ENCODE measurements at places on chromosomes 3 and 15. TPM values are rescaled to one million over a fixed set of nuclear protein-coding genes. Genes with fewer than 3 reads are reported as not detected.

DNA sequence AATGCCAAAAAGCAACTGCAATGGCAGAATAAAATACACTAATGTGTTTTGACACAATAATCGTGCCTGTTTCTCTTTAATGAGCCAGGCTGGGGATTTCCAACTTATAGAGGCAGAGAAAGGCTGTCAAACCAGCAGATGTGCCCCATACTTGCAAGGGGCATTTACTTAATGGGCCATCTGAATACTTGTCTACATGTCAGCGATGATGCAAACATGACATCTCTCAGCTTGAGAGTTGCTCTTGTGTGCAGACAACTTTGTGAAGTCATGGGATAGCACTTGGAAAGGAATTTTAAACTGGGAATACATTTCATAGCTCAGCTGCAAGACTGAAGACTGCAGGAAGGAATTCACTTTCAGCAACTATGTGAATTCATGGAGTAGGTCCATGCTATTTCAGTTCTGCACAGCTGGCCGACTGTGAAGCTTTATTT lies 127.4 kb upstream of the ADAMTS9 start:
- no peak for DNase-seq

GRCh38 chr15:40091861-40092255 lies 16.8 kb downstream of the BMF start:
- DNase-seq, result no peak

- DNase-seq, result no peak
Observed at GRCh38 chr3:196280689-196281440, 6.7 kb downstream of the PCYT1A start.

- DNase-seq, result no peak
Observed at GRCh38 chr15:48828906-48829305, 18.0 kb upstream of the CEP152 start.

- DNase-seq, result no peak
Observed at GRCh38 chr15:66933932-66934867, 131.2 kb upstream of the SMAD3 start.

DNA sequence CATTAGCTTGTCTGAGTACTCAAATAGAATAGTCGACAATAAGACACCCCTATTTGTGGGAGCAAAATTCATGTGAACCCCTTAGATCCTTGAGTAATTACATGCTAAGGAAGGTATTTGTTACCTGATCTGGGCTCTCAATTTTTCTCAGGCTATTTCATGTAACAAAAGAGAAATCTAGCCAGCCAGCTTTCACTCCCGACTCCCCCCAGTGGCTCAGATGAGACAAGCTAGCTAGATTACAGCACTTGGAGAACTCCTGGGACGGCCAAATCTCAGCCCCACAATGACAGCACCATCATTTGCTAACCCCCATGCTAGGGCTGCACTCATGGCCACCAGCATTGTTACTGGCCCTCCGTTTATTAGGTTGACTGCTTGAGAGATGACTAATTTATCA lies 41.3 kb downstream of the GLDN start:
- no peak for DNase-seq

DNA sequence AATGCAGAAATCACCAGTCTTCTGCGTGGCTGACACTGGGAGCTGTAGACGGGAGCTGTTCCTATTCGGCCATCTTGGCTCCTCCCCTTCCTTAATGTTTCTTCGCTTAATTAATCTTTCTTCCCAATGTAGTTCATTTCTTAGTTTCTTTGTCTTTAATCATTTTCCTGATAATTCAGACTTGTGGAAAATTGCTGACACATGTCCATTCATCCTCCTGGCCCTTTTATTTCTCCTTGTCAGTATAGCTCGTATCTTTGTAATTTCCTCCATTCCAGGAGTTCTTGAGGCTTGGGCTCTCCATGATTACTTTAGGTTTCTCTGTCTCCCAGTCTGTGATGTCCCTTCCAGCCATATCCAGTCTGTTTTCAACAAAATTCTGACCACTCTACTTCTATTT lies 98.7 kb downstream of the UBE2E2 start:
- no peak for DNase-seq

- no peak for DNase-seq
Observed at GRCh38 chr15:79862191-79862590, 34.6 kb downstream of the MTHFS start.

DNA sequence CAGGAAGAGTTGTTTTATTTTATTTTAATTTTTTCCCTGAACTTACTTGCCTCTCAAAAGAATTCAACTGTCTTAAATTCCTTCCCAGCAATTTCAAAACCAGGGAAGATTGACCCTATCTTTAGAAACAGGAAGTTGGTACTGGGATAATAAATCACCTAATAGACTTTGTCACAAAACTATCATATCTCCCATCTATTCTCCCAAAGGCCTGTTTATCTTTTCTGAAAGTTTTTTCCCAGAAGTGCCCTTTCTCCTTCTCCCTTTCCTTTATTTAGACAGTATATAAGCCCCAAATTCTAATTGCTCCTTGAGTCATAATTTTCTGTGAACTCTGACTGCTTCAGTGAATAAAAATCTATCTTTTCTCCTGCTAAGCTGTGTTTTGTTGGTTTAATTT lies 2.9 kb upstream of the RNF7 start:
- DNase-seq, result no peak

GRCh38 chr3:157087373-157087772 lies 72.6 kb downstream of the CCNL1 start:
- no peak for DNase-seq

CSTA gene
- 11.4 TPM for total RNA-seq

NUDT16 gene
- total RNA-seq, result 40.3 TPM

GAP43 gene
- 0.20 TPM for total RNA-seq

WNT5A gene
- 20.4 TPM for total RNA-seq

VPS8 gene
- 109 TPM for total RNA-seq

CDC25A gene
- total RNA-seq, result 2.3 TPM

PPP1R14D gene
- total RNA-seq, result not detected
